ENCODE measurements at places on chromosomes 16 and 17.

DNA sequence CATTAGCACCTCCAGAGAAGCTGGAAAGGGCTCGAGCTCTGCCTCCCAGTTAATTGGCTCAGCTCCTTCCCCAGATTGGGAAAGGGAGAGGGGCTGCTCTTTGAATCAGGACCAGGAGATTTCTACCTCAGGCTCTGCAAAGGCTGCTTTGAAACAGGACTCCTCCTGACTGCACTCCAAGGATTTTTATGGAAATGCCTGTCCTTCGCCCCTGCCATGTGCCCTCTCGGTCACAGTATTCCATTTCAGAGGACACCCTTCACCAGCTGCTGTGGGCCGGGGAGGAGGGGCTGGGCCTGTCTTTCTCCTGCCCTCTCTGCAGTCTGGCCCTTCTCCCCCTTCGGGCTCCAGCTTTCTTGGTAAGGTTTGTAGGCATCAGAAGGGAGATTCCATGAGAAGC lies 13.6 kb downstream of the MRM1 start:
- DNase-seq: no peak

- no peak for DNase-seq
Observed at GRCh38 chr16:23902748-23903414, 67.1 kb downstream of the PRKCB start.

DNA sequence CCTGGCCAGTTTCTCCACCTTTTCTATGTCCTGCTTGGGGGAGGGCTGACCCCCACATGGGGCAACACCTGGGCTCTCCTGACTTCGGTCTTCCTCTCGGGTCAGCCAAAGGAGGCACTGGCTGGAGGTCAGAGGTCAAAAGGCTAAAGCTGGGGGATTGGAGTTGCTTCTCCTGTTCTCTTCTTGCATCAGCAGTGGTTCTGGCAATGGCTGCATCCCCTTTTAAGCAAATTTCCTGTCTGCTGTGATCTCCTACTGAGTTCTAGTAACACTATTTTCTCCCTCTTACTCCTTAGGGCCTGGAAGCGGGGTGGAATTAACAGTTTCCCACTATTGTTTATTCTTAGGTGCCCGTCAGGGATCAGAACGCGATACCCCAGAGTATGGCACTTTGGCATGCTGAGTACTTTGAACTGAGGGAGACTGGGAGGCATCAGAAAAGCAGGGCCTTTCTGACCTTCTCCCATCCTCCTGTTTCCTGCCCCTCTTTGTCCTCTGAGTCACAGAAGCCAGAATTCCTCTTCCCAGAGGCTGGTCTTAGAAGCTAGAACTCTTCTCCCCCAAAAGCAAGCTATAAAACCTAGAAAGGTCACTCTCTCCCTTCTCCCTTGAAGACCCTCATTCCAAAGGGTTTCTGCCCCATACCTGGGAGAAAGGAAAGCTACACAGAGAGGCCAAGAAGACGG lies 268.2 kb downstream of the STX8 start:
- DNase-seq: no peak

GRCh38 chr17:26774291-26775218 lies 519.4 kb upstream of the WSB1 start:
- no peak for DNase-seq

DNA sequence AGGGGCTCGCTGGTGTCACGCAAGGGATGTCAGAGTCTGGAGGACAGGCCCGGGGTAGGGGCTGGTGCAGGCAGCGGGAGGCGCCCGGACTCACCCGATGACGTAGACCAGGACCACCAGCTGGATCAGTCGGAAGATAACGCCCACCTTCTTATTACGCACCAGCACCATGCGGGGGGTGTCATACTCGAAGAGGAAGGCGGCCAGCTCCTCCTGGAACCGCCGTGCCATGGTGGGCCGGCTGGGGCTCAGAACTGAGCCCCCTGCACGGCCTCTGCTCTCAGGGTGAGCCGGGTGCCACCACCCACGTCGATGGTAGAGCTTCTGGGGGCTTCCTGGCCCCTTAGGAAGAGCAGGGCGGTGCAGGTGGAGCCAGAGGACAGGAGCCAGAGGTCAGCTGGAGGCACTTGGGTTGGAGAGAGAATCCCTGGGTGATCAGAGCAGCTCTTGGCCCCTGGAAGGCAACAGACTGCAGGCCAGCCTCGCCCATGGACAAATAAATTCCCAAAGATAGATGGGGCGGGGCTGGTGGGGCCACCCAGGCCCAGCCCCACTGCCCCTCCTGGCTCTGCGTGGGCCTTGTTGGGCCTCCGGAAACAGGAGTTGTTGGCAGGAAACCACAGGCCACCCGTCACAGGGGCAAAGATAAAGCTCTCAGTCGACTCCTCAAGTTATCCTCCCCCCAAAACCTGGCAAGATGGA lies at the start of gene P2RX1:
Gene P2RX1, minus strand, starts transcription at position 471 of the 702 bp plus-strand sequence. Its CDS starts 240 bp downstream, at position 231.
- no peak for DNase-seq

GRCh38 chr16:83953796-83954576 lies 946 bp downstream of the OSGIN1 start:
- peak; percentile 72 for DNase-seq

GRCh38 chr17:68910251-68910705 lies 44.9 kb downstream of the ABCA8 start:
- DNase-seq: no peak

DNA sequence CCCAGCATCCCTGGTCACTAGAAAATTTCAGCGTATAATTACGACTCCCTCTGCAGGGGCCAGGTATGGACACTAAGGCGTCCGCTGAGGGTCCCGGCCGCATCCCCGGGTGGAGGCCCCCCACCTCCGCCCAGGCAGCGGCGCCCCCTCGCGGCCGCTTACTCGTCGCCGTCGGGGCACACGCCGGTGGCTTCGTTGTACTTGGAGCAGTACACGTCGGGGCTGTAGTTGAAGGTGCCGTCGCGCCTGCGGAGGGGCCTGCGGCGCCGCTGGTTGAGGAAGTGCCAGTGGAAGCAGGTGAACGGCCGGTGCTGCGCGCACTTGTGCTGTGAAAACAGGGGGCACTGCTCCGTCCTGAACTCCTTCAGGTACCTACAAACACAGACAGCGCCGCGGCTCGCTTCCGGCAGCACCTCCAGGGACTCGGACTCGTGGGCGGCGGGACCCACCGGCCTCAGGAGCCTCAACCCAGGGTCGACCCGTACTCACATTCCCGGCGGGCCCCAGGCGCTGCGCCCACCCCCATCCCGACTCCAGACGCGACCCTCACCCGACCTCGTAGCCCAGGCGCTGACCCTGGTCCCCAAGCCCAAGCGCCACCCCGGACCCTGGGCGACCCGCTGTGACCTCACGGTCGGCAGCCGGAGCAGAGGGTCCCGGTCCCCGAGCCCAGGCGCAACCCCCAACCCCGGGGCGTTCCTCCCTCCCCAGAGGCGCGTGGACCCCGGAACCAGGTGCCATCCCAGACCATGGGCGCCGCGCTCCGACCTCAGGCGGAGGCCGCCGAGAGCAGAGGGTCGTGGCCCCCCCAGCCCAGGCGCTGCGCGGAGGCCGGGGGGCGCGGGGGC lies 596 bp downstream of the UNKL start:
- DNase-seq: peak; percentile 79

- peak; percentile 67 for DNase-seq
Observed at GRCh38 chr17:7997186-7997585, 5.2 kb upstream of the GUCY2D start.

DNA sequence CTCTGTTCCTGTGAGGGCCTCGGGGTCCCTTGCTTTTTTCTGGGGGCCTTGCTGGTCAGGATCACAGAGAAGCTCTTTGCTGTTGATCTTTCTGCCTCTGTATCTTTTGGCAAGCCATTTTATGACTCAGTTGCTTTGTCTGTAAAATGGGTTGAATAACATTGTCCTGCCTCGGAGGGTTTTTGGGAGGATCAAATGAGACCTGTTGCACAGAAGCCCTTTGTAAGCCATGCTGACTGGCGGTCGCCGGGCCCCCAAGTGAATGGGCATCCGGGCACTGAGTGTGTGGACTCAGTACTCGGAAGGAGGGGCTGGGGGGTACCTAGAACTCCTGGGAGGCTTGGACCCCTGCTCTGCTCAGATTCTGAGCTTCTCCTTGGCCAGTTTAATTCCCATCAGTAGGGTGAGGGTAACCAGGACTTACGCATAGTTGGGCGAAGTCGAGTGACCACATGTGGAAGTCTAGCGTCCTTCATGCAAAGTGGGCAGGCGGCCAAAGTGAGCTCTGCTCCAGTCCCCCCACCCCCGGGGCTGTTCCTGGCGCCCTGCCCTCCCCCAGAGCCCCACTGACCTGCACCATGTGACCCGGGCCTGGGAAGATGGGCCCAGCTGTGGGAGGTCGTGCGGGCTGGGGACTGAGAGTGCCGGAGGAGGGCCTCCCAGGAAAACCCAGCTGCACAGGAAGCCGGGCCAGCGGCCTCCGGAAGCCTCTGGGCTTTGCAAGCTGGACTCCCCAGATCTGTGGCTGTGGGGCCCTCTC lies 284.0 kb downstream of the SEC14L1 start:
- no peak for DNase-seq

DNA sequence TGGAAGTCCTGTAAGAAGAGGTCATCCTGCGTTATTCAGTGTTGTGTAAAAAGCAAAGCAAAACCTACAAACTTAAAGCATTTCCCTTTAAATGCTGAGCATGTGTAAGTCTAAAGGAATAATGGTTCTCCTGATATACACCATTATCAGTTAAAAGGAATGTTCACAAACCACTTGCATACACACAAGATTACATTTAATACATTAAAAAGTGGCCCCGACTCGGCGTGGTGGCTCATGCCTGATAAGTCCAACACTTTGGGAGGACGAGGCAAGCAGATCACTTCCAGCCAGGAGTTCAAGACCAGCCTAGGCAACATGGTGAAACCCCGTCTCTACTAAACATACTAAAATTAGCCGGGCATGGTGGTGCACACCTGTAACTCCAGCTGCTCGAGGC lies 30.5 kb downstream of the CPPED1 start:
- DNase-seq: no peak

DNA sequence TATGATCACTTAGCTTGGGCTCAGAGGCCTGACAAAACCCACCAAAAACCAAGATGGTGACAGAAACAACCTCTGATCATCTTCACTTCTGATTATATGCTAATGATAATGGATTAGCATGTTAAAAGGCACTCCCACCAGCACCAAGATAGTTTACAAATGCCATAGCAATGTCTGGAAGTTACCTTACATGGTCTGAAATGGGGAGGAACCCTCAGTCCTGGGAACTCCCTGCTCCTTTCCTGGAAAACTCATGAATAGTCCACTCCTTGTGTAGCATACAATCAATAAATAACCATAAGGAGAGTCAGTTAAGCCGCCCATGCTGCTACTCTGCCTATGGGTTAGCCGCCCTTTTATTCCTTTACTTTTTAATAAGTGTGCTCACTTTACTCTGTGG lies 120.0 kb upstream of the HS3ST4 start:
- no peak for DNase-seq

DNA sequence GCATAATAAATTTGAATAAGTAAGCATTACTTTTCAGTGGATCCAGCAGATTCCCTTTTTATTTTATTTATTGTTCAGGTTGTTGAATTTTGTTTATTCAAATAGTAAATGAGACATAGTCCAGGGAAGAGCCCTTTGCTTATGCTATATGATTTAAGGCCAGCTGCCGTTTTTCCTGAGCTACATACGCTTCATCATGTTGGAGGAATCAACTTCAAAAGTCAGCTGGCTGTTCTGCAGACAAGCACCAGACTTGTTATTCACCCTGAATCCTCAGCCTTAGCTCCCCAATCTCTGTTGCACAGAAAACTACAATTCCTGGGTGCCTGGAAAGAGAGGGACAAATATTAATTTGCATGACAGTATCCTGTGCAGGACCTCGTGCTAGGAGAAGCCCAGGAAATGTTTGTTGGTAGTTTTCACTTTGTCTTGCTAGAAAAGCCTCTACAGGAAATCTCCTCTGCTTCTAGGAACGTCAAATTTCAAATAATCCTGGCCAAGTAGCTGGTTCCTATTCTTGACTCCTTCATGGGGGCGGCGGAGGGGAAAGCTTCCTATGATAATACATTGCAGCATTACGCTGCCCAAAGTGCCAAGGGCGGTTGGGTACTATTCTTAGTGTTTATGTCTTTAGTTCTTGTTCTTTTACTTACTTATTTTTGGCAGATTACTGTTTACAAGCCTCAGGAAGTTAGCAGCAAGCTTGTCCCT lies 101.6 kb downstream of the PRKCA start:
- DNase-seq: no peak

All from A549 (cell line).